ENCODE measurements at places on chromosomes 3 and 15. TPM values are rescaled to one million over a fixed set of nuclear protein-coding genes. Genes with fewer than 3 reads are reported as not detected.

- DNase-seq = no peak
Measured at GRCh38 chr15:88031461-88031860, 225.1 kb downstream of the NTRK3 start.

DNA sequence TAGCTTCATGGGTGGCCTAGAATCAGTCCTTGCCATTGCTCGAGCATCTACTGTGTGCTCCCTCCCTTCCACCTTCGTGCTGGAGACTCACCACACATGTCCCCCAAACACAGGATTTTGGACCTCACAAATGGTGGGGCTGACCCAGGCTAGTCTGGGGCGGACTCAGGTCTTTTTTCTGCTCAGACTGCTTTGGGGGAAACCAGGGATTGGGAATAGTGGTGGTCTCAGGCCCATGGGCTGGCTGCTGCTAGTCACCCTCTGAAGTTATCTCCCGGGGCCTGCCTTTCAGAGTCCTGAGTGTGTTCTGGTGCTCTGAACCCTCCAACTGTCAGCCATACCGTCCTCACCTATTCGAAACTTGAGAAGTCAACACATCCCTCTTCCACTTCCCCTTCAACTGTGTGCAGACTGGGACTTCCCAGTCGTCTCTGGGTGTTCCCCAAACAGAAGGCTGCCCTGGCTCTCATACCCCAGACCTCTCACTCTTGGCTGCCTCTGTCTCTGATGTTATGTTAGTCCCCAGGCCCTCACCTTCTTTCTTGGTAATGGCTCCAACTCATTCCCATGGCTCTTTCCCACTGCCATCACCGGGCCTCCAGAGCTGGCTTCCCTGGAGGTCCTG lies 46.0 kb downstream of the PPCDC start:
- DNase-seq = no peak

GRCh38 chr15:31511707-31512310 lies 185.2 kb downstream of the KLF13 start:
- peak; percentile 68 for DNase-seq

LRRC31 gene
- not detected for total RNA-seq

- DNase-seq = no peak
Measured at GRCh38 chr3:425079-425478, 228.5 kb downstream of the CHL1 start.

TTC23 gene
- 5.5 TPM for total RNA-seq

- peak; percentile 77 for DNase-seq
Measured at GRCh38 chr3:186107215-186108105, 1.4 kb downstream of the ETV5 start.

DNA sequence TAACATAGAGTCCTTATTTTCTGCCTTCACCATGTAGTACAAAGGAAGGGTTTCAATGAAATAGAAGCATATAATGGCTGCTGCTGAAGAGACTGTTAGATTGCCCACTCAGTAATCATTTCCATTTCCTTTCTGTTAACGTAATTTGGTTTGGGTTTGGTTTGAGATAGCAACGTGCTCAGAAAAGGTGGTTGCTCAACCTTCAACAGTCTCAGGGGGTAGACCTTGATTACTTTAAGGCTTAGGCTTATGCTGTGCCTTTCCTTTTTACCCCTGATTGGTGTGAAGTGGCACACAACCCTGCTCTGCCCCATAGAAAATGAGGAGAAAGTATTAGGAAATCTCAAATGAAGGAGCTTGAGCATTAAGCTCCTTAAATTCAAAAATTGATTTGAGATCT lies 163.7 kb upstream of the TP63 start:
- no peak for DNase-seq

- DNase-seq = no peak
Measured at GRCh38 chr3:148866261-148866660, 1.2 kb downstream of the CPA3 start.

- no peak for DNase-seq
Measured at GRCh38 chr3:33648793-33649192, 69.3 kb downstream of the CLASP2 start.

- no peak for DNase-seq
Measured at GRCh38 chr3:151346292-151346691, 16.9 kb upstream of the P2RY13 start.

ADAMTS17 gene
- total RNA-seq = 0.49 TPM

DNA sequence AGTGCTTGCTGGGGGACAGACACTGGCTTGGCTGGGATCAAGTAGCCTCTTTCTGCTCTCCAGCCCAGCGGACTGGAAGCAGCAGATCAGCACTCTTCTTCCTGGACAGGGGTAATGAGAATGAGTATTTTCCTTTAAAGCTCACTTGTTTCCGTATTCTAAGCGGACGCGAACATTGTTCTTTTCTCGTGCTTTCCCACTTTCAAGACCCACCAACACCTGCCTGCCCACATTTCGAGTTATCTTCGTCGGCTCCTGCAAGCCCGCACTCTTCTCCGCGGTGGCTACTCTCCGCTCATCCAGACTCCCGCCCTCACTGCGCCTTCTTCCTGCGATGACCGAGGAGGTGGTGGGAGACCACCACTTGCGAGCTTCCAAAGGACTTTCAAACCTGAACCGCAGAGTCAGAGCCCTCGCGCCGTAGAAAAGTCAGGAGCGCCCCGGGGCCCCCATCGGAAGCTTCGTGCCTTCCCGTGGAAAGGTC lies 1.6 kb upstream of the PPM1L start:
- DNase-seq = peak; percentile 34

- peak; percentile 12 for DNase-seq
Measured at GRCh38 chr3:150666167-150666566, 37.6 kb downstream of the ERICH6 start.

All from activated CD4-positive, alpha-beta T cell treated with anti-CD3 and anti-CD28 coated beads for 36 hours (primary cell).